ENCODE measurements at places on chromosomes 13 and 19.

DNA sequence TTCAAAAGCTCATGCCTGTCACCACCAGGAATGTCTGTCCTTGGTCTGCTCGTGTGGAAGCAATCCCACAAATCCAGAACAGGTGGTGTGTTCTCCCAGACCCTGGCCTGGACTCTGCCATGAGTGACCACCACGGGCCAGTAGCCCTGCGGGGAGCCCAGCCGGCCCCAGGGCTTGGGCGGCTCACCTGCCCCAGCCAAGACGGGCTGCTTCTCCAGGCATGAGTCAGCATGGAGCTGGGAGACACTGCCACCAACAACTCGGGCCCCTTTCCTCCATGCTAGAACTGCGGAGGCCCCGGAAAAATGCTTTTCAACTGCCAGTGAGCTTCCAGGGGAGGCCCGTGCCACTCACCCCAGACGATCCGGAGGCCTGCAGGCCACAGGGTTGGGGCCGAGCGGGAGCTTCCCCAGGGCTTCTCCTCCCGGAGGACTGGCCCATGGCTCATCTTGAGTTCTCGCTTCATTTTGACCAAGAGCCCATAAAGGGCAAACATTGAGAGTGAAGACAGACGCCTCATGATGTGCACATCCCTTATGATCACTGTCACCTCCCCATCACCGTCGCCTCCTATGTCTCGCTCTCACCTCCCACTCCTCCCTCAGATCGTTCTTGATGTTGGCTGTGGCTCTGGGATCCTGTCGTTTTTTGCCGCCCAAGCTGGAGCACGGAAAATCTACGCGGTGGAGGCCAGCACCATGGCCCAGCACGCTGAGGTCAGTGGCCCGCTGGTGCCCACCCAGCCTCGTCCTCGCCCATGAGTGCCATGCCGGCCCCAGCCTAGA lies 16.7 kb downstream of the YIPF2 start:
- DNase-seq: no peak

DNA sequence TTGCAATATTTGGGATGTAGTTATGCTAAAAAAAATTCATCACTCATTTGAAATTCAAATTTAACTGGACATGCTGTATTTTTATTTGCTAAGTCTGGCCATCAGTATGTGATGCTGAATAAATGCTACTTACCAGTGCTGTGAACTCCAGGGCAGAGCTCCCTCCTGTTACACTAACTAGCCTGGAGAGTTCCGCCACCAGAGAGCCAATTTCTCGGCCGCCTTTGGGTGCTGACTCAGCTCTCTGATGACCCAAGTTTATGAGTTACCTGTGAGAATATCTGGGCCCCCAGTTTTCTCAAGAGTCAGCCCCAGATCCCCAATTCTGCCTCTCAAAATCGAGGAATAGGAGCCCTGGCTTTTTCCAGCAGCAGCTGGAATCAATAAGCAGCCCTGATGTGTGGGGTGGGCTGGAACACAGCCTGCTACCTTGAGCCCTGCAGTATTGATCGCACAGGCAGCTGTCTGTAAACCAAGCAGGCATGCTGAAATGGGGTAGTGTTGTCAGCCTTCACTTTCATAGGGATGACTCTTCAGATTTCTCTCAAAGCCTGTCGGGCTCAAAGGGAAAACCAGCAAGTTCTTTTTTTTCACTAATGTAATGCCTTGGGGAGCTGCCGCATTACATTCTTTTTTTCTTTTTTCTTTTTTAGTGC lies 113.7 kb downstream of the DNAJC15 start:
- DNase-seq: no peak

GRCh38 chr19:14830702-14831101 lies 4.3 kb downstream of the OR7A5 start:
- DNase-seq: no peak

- no peak for DNase-seq
Measured at GRCh38 chr19:7328647-7329046, 20.1 kb upstream of the ARHGEF18 start.

- no peak for DNase-seq
Measured at GRCh38 chr19:58551577-58552471, 3.1 kb downstream of the CHMP2A start.

DNA sequence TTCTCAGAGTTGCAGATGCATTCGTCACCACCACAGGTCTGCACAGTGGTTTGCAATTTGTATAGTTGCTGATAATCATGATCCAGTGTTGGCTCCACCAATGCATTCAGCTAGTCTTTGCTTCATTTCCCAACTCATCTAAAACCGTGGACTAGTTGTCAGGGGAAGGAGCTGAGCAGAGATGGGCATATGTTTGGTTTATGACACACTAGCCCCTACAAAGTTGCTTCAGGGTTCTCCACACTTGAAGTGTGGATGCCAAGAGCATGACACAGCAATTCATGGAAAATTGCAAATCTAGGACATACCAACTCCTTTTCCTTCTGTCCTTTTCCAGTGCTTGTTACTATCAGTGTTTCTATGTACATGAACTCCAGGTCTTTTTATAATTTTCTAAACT lies 168.0 kb downstream of the TNFSF13B start:
- DNase-seq: no peak
